ENCODE measurements at places on chromosomes 16 and 17.

DNA sequence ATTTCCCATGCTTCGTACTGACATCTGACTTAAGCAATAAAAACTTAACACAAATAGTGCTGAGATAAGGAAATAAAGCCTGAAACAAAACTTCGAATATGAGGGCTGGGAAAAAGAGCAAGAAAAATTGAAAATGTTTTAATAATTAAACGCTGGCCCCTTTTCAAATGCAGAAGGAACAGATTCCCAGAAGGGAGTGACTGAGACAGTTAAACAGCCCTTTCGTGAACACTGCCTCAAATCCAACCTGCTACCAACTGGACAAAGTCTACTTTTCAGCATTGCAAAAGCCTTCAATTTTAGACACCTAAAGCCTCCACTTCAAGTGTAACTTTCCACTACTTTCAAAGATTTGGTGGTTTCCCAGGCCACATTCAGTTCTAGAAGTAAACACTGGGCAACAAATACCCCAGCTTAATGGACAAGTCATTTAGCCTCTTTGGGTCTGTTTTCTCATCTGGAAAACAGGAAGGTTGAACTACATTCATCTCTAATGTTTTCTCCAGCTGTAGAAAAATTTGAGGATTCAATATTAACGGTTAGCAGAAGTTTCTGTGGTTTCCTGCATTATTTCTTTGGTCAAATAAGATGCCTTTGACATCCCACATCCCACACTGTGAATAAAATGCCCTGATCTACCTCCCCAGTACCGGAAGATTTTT is 11.8 kb downstream of the RFFL start:
- DNase-seq, result no peak

GRCh38 chr17:1714980-1715802 is 5.0 kb upstream of the TLCD2 start:
- peak; percentile 95 for DNase-seq

DNA sequence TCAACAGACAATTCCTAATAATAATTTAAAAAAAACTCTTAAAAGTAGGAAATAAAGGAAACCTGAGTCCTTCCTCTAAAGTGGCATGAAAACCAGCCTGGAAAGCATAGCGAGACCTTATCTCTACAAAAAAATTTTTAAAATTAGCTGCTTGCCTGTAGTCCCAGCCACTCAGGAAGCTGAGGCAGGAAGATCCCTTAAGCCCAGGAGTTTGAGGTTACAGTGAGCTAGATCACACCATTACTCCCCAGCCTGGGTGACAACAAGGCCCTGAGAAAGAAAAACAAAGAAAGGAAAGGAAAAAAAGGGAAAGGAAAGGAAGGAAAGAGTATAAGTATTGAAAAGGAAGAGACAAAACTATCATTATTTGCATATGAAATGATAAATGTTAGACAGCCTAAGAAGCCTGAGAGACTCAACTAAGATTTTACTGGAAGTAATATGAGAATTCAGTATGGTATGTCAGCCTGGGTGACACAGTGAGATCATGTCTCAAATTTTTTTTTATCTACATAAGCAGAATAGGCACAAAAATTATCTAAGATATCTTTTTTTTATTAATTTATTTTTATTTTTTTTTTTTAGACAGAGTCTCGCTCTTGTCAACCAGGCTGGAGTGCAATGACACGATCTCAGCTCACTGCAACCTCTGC is 113.0 kb downstream of the GOSR1 start:
- DNase-seq, result no peak

DNA sequence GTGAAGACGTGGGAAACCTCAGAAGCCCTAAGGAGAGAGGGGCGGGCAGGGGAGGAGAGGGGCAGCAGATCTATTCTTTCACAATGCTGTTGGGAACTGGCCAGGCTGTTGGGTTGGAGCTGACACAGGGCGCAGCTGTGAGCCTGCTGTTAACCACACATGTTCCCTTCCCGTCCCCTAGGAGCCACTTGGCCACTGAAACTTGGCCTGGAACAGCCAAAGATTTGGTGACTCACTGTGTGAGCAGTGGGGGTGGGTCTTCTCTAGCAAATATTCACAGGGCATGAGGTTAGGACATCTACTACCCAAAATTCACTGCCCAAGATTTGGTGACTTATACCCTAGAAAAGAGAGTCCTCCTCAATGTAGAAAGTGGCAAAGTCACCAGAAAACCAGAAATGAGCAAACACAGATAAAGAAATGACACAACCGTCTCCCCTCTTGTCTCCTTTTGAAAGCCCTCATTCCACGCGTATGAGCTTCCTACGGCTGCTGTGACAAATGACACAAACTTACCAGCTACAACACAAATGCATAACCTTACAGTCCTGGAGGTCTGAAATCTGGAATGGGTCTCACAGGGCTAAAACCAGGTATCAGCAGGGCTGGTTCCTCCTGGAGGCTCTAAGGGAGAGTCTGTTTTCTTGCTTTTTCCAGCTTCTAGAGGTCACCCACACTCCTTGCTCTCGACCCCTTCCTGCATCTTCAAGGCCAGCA is 6.3 kb downstream of the TBC1D16 start:
- DNase-seq, result peak; percentile 71
